Endodermal cell (in vitro differentiated cells): ENCODE measurements at places on chromosomes 5 and 9.

- H3K27me3 ChIP-seq: no peaks in the 10 kb centered on the region
- H3K4me1 ChIP-seq: no peaks in the 10 kb centered on the region
- H3K36me3 ChIP-seq: no peaks in the 10 kb centered on the region
- DNase-seq: no peak
- H3K4me3 ChIP-seq: no peak overlapping the region
- no peak overlapping the region for H3K27ac ChIP-seq
These were observed 331.5 kb upstream of the ATP10B start for GRCh38 chr5:161183559-161183958.

GRCh38 chr5:61330341-61330844 is 1.7 kb upstream of the ZSWIM6 start:
- peaks cover 36% of the 10 kb centered on the region for H3K27me3 ChIP-seq
- peak overlapping the region; percentile 80 for H3K4me3 ChIP-seq
- peak overlapping the region; percentile 97 for H3K27ac ChIP-seq
- H3K36me3 ChIP-seq: no peaks in the 10 kb centered on the region

DNA sequence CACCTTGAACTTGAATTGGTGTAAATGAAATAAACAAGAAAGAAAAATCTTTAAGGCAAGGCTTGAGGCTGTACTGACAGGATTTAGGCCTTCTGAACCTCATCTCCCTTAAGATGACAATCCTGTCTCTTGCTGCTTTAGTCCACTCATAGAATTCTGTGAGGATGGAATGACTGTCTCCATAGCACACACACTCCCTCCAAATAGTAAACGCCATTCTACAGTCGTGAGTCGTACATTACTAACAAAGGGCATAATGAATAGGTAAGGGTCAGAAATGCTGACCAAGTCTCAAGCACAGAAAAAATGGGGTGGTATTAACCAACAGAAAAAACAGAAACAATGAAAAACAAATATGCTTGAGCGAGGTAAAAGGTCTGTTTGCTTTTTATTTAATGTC is 71.8 kb upstream of the SIMC1 start:
- H3K27ac ChIP-seq: no peak overlapping the region
- H3K36me3 ChIP-seq: peaks cover 15% of the 10 kb centered on the region
- H3K4me3 ChIP-seq: no peak overlapping the region
- no peaks in the 10 kb centered on the region for H3K27me3 ChIP-seq
- H3K4me1 ChIP-seq: peaks cover 12% of the 10 kb centered on the region

DNA sequence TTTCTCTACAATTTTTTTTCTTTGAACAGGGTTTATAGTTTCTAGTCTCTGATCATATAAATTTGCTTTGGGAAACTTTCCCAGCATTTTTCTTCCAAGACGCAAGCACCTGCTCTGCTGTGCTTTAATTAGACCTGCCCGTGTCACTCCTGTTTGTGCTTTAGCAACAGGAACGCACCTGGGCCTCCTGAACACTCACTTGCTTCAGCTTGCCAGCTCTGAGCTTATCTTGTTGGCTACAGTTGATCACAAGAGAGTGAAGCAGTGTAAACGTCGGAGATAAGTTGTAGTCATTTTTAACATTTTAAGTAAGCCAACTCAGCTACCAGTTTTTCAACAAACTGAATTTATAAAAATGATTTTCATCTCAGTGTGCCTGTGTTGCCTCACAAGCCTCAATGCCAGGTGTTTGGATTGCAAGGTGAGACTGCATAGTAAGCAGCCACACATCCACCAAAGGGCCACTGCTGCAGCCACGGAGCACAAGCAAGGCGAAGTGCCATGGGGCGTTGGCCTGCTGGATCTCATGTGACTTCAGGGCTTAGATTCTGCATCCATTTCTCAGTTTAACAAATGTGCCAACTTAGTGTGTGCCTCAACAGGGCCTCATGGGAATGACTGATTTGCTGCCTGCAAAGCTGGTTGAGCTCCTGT is 166.9 kb downstream of the TRIO start:
- no peak overlapping the region for H3K4me3 ChIP-seq
- H3K4me1 ChIP-seq: peaks cover 12% of the 10 kb centered on the region
- H3K27ac ChIP-seq: no peak overlapping the region
- no peaks in the 10 kb centered on the region for H3K27me3 ChIP-seq
- peaks cover 29% of the 10 kb centered on the region for H3K36me3 ChIP-seq
- DNase-seq: no peak

GRCh38 chr5:95761771-95762651 is 30.9 kb downstream of the RHOBTB3 start:
- H3K4me3 ChIP-seq: no peak overlapping the region
- no peaks in the 10 kb centered on the region for H3K4me1 ChIP-seq
- no peak for DNase-seq
- H3K27ac ChIP-seq: no peak overlapping the region
- H3K27me3 ChIP-seq: no peaks in the 10 kb centered on the region

DNA sequence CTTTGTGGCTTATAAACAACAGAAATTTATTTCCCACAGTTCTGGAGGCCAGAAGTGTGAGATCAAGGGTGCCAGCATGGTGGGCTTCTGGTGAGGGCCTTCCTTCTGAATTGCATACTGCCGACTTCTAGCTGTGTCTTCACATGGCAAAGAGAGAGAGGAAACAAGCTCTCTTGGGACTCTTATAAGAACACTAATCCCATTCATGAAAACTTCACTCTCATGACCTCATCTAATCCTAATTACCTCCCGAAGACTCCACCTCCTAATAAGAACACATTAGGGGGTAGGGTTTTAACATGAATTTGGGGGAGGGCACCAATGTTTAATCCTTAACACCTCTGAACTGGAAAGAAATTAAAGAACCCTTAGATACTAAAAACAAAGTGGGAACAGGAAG is 75.9 kb upstream of the MINAR2 start:
- no peaks in the 10 kb centered on the region for H3K27me3 ChIP-seq
- no peak overlapping the region for H3K27ac ChIP-seq
- H3K4me3 ChIP-seq: no peak overlapping the region
- H3K4me1 ChIP-seq: peaks cover 8% of the 10 kb centered on the region
- no peak for DNase-seq

DNA sequence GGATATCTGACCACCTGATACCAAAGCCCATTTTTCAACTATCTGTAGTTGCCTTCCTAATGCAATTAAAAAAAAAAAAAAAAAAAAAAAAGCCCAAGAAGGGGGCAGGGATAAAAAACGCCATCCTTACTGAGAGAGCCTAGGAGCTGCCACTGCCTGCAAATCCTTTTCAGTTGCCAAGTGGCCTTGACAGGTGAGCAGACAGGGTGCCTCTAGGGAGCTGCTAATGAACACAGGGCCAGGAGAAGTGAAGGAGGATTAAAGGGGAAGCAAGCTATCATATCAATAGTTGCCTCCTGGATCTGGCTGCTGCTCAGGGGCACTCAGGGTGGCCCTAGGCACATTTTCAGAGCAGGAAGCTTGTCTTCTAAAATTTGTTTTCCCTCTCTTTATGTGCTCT is 547.4 kb downstream of the TLE1 start:
- no peak overlapping the region for H3K27ac ChIP-seq
- no peak for DNase-seq
- peaks cover 16% of the 10 kb centered on the region for H3K4me1 ChIP-seq
- no peak overlapping the region for H3K4me3 ChIP-seq

DNA sequence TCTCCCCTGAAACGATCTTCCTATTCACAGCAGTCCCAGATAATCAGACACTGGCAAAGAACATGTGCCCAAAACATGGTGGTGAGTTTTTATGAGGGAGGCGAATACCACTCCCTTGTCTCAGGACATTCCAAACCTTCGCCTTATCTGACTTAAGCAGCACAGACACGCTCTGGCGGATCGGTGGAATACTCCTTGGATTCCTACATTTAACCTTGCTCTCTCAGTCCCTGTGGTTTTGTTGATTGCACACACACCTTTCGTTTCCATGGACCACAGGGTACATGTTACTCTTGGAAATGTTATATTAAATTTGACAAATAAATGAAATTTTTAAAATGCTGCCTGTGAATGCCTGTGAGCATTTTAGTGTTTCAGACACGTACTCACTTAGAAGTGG is 87.8 kb upstream of the CPEB4 start:
- no peak for DNase-seq
- H3K4me3 ChIP-seq: no peak overlapping the region
- H3K27me3 ChIP-seq: no peaks in the 10 kb centered on the region
- H3K4me1 ChIP-seq: no peaks in the 10 kb centered on the region
- no peaks in the 10 kb centered on the region for H3K36me3 ChIP-seq
- no peak overlapping the region for H3K27ac ChIP-seq

DNA sequence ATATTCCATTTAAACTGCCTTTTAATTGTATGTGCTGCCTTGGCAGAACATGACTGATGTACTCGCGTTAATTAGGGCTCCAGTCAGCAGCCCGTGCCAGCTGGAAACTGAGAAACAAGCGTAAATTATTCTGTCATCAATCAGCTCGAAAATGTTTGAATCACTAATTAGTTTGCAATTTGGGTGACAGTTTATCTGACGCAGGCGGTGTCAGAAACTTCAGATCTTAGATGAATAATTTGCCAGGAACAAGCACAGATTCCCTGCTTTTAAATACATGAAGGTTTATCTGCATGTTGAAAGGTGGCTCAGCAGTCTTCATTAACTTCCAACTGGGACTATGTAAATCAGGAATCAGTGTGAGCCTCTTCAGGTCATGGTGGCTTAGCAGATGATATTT is 176.0 kb upstream of the TLE4 start:
- no peaks in the 10 kb centered on the region for H3K36me3 ChIP-seq
- H3K4me3 ChIP-seq: no peak overlapping the region
- H3K4me1 ChIP-seq: no peaks in the 10 kb centered on the region
- peak; percentile 40 for DNase-seq
- H3K27me3 ChIP-seq: no peaks in the 10 kb centered on the region
- H3K27ac ChIP-seq: peak overlapping the region; percentile 7

GRCh38 chr5:175724314-175725275 is 66.7 kb downstream of the HRH2 start:
- peak; percentile 16 for DNase-seq
- H3K36me3 ChIP-seq: no peaks in the 10 kb centered on the region

DNA sequence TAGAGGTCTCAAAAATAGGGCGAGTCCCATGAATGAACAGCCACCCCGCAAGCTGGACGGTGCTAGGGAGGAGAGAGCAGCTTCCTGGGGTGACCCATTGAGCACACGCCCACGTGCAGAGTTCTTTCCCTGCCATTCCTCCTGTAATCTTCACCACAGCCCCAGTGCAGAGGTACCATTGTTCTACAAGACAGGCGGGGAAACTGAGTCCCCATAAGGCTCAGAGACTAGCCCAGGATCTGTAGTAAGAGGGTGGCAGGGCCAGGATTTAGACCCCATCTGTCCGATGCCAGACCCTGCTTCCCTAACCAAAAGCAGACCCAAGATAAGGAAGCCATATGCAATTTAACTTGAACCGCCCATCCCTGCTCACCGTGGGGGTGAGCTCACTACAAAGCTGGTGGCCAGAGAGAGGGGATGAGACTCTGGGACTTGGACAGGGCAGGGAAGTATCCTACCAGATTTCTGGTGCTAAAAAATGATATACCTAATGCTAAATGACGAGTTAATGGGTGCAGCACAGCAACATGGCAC is 36.7 kb upstream of the ORM1 start:
- no peaks in the 10 kb centered on the region for H3K4me1 ChIP-seq
- no peaks in the 10 kb centered on the region for H3K27me3 ChIP-seq
- peak; percentile 29 for DNase-seq
- no peak overlapping the region for H3K27ac ChIP-seq

- DNase-seq: peak; percentile 89
- peaks cover 18% of the 10 kb centered on the region for H3K4me1 ChIP-seq
- peaks cover 6% of the 10 kb centered on the region for H3K36me3 ChIP-seq
These were observed at the start of gene GLRX for GRCh38 chr5:95822542-95823181. GLRX (minus strand) TSS chr5:95822726; CDS start chr5:95822662, 64 bp downstream.

DNA sequence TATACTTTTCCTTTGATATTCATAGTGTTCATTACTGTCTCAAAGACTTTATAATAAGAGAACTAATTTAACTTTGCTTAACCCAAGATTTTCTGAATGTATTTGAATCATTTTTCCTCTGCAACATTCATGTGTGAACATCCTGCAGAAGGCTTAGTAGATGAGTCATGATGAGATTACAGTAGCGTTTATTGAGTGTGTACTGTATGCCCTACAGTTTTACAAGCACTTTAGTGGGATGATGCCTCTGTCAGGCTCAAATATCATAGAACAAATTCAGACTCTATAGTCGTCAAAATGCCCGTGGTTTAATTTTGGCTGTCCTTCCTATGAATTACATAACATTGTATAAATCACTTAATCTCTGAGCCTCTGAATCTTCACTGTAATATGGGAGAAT is 41.2 kb downstream of the FYB1 start:
- no peaks in the 10 kb centered on the region for H3K27me3 ChIP-seq
- H3K36me3 ChIP-seq: no peaks in the 10 kb centered on the region
- no peaks in the 10 kb centered on the region for H3K4me1 ChIP-seq
- no peak overlapping the region for H3K27ac ChIP-seq
- no peak for DNase-seq

DNA sequence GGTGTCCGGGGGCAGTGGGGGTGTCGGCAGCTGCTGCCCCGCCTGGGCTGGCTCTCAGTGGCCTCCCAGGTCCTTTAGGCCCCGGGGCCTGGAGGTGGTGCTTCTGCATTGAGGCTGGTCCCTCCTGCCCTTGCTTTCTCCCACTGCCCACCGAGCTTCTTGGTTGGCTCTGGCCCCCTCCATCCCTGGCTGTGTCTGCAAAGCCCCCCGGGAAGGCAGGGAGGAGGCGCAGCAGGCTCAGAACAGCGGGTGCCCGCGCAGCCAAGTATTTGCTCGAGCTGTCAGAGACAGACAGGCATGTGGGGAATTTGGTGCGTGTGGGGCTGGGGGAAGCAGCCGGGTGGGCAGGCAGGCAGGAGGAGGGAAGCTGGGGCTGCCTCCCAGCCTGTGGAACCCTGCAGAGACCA is 11.5 kb downstream of the CXXC5 start:
- no peak overlapping the region for H3K4me3 ChIP-seq
- peaks cover 28% of the 10 kb centered on the region for H3K4me1 ChIP-seq
- H3K27ac ChIP-seq: peak overlapping the region; percentile 66
- peak; percentile 79 for DNase-seq
- H3K36me3 ChIP-seq: no peaks in the 10 kb centered on the region
- no peaks in the 10 kb centered on the region for H3K27me3 ChIP-seq

DNA sequence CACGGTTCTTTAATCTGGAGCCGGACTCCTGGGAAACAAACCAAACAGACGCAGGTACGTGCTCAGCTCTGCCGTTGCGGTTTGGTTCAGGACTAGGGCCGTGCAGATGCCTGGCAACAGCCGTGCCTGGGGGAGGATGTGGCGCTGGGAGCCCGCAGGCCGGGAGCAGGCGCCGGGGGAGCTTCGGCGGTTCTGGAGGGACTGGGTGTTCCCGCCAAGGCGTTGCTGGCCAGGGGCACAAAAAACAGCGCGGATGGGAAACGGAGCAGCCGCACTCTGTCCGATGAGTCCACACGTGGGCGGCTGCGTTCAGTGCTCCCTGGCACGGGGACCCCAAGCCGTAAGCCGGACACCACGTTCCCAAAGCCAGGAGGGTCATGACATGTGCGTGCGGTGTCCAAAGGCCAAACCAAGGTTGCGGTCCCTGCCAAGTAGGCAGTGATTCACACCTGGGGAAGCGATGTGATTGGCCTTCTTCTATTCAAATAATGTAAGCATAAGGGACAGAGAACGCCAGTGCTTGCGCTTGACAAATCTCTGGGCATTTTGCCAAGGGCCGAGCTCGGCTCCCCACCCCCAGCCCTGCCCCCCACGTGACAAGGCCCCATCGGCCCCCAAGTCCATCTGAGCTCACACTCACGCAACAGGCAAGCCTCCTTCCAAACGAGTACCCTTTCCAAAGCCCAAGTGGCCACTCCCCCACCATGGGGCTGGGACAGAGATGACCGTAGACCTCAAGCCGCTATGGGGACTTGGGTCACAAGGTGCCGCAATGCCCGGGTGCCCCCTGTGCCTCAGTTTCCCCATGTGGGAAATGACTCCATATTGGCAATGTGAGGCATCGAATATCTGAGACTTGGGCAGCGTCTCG is 49.7 kb upstream of the NKD2 start:
- no peaks in the 10 kb centered on the region for H3K36me3 ChIP-seq
- DNase-seq: no peak
- H3K4me3 ChIP-seq: no peak overlapping the region
- peaks cover 4% of the 10 kb centered on the region for H3K27me3 ChIP-seq
- H3K27ac ChIP-seq: no peak overlapping the region
